ENCODE measurements at places on chromosomes 11 and 22.

GRCh38 chr22:39806109-39806508 is 87.5 kb downstream of the ENTHD1 start:
- no peak for DNase-seq

DNA sequence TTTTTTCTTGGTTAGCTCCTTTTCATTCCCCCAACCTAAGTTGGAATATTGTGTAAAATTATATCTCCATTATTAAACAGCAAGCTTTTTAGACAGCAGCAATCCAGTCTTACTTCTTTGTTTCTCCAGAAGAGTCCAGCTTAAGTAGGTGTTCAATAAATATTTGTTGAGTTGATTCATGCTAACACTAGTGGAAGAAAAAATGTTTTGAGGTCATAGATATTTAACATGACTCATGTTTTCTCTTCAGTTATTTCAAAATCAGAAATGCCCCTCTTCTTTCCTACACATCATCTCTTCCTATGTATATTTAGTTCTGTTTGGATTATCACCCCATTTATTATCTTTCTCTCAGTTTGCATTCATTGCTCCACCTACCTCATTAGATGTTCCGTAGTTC is 20.3 kb downstream of the CCDC83 start:
- DNase-seq = no peak

- no peak for DNase-seq
Measured at GRCh38 chr11:120613264-120614226, 102.0 kb downstream of the GRIK4 start.

DNA sequence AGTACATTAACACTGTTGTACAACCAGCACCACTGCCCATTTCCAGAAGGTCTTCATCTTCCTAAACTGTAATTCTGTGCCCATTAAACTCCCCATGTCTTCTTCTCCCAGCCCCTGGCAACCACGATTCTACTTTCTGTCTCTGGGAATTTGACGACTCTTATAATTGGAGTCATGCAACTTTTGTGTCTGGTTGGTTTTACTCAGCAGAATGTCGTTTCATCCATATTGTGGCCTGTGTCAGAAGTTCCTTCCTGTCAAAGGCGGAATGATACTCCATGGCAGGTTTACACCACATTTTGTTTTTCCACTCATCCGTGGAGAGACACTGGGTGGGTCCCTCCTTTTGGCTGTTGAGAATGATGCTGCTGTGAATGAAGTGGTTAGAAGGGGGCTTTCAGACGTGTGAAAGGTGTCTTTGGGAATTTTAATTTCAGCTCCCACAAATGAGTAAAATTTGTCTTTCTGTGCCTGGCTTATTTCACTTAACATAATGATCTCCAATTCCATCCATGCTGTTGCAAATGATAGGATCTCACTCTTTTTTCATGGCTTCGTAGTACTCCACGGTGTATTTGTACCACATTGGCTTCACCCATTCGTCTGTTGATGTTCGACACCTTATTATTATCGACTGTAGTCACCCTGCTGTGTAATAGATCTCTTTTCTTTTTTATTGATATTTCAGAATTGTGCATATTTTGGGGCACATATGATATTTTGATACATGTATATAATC is 86.1 kb upstream of the SEPTIN5 start:
- DNase-seq = no peak

GRCh38 chr11:44033411-44033850 is 14.3 kb upstream of the ACCSL start:
- no peak for DNase-seq

- no peak for DNase-seq
Measured at GRCh38 chr11:68978931-68979594, 1.7 kb downstream of the MRGPRD start.

DNA sequence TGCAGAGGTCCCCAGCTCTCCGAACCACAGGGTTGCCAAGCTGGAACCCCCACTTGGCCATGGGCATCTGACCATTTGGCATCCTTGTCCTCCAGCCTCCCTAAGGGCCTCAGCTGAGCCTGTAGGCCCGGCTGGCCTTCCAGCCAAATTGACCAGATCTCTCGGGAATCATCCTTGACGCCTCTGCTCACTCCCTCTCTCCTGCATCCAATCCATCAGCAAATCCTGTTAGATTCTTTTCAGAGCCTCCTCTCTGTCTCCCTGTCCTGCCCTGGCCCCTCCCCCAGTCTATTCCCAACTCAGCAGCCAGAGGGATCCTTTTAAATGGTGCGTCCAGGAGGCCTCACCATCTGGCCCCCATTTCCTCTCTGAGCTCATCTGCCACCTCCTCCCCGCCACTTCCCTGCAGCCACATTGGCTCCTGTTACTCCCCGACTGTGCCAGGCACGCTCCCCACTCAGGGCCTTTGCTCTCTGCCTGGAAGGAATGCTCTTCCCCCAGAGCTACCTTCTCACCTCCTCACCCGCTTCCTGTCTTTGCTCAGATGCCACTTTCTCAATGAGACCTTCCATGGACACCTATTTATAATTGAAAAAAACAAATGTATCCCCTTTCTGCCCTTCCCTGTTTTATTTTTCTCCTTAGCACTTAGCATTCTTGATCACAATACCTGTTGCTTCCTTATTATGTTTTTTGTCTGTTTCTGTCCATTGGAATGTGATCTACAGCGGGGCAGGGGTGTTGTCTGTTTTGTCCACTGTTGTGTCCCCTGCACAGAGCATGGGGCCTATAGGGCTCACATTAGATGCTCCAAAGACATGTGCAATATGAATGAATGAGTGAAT is 78.1 kb downstream of the NFAM1 start:
- DNase-seq = no peak

DNA sequence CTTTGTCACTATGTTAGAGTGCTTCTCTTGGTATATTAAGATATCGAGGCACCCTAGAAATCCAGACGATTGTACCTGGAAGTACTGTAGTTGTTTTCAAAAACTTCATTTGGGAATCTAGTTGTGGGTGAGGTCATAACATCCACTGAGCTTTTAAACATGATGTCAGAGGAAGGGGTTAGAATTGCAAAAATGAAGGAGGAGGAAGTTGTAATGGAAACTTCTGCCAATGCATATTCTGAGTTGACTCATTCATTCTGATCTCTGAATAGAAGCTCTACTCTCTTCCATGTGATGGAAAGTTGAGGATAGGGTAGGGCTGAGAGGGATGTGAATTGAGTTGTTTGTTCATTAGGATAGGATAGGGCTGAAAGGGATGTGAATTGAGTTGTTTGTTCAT is 7.7 kb downstream of the CD44 start:
- no peak for DNase-seq

DNA sequence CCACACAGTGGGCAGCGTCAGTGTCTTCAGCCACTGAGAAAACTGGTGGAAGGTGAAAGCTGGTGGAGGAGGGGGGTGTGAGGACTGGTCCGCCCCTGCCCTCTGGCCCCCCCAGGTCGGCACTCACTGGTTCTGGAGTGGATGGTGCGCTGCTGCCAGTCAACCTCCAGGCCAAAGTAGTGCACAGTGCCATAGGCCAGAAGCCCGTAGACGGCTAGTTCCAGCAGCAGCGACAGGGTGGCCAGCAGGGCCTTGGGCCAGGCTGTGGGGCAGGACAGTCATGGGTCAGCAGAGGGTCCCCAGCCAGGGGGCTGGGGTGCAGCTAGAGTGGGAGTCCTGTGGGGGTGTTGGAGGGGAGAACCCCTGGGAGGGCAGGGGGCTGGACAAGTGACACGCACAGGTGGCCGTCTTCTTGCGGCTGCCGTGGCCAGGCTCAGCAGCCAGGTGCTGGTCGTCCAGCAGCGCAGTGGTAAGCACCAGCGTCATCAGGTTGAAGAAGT is 2.2 kb downstream of the LMF2 start:
- no peak for DNase-seq

GRCh38 chr22:50176850-50177536 is 6.5 kb downstream of the PANX2 start:
- no peak for DNase-seq

- no peak for DNase-seq
Measured at GRCh38 chr11:48074425-48075181, 94.2 kb downstream of the PTPRJ start.

DNA sequence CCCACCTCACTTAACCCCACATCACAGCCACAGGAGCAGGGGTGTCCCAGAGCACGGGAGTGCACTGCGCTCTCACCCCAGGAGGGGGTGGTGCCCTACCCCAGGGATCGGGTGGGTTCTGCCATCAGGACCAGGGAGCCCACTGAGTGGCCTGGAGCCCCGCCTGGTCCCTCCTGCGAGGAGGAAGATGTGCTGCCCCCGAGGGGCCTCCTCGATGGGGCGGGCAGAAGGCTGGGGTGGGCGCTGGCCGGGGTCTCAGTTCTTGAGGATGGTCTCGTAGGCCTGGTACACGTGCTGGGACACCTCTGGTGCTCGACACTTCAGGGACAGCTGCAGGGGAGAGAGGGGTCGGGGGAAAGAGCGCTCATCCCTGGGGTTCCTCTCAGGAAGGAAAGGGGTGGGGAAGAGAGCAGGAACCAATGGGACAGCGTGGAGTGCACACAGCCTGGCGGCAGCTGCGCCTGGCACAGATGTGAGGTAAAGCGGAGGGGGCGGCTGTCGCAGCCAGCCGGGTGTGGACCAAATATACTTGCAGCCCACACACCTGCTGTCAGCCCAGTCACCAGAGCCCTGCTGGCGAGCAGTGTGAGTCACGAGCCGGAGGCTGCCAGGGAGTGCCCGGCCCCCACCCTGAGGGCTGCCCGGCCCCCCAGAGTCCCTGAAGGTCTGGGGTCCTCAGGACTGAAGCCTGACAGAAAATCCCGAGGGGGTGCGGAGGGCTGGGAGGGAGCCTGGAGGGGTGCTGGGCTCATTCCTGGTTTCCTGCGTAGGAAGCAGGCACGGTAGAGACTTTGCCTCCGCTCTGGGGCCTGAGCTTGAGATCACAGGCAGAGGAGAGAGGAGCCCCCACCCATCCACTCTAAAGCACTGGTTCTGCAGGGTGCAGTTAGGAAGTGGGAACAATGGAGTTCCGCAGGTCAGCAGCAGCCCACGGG is 13.3 kb upstream of the RASL10A start:
- no peak for DNase-seq

- DNase-seq = no peak
Measured at GRCh38 chr11:133497477-133498140, 34.7 kb downstream of the OPCML start.

- DNase-seq = no peak
Measured at GRCh38 chr11:28274216-28274615, 166.0 kb downstream of the METTL15 start.

- no peak for DNase-seq
Measured at GRCh38 chr22:47623763-47624148, 861.3 kb downstream of the TBC1D22A start.

GRCh38 chr11:26974069-26974783 is 19.7 kb upstream of the FIBIN start:
- DNase-seq = no peak

DNA sequence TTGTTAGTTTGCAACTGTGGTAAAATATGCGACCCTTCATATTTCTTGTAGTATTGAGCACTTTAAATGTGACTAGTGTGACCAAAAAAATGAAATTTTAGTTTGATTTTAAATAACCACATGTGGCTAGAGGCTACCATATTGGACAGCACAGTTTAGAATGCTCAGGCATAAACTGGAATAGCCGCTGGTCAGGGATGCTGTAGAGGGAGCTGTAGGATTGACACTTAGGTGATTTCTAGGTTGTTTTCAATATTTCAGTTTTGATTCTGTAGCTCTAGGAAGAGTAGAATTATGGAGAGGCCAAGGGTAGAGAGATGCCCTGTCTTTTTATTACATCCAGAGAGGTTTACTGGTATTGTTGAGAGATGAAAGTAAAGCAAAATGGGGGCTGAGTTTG is 10.8 kb upstream of the VSIG10L2 start:
- DNase-seq = no peak

DNA sequence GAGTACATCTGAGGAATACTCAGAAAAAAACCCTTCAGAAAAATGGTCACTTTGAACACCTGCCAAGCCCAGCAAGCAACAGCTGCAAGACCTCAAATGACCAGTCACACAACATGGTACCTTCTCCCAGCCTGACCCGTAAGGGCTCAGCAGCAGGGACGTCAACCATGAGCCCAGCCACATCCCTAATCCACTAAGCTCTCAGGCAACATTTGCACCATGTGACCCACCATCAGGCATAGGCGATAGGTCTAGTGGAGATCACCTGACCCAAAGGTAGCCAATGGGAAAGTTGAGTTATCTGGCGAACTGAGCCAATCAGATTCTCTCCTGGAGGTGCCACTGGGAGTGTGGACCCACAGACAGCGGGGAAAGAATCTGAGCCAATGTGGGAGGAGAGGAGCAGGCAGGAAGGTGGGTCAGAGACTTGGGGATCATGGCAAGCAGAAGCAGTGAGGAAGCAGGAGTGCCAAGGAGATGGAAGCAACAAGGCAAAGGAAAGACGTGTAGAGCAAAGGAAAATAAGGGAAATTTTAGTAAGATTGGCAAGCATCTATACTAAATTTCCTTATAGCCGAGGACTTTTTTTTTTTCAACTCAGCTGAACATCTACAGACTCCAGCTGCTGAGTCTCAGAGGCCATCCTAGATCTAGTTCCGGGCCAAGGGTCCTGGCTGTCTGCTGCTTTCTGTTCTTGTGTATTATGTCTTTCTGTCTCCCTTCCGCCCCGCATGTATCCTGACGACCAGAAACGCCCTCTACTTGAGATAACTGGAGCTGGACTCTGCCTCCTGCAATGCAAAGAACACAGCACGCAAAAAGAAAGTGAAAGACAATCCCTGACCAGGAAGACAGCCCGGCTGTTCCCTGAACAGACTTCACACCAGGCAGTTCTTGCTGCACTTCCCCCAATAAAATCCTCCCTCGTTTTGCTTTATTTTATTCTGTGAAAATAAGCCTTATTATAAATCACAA is 11.0 kb upstream of the PLAAT2 start:
- peak; percentile 84 for DNase-seq

DNA sequence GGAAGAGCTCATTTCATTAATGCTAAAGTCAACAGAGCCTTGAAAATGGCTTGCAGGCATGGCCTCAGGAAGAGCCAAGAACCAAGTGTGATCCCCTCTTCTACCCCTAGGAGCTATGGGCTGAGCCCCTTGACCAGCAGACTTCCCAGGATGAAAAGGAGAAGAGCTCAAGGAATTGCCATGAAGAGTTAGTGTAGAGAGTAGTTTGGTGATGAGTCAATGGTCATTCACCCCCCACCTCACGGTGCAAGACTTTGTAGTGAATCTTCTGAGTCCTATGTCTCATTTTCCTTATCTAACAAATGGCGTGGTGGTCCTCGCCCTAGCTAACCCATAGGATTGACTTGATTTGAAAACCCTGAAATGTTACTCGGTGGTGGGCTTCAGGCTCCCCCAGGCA is 422.4 kb upstream of the CADM1 start:
- no peak for DNase-seq

DNA sequence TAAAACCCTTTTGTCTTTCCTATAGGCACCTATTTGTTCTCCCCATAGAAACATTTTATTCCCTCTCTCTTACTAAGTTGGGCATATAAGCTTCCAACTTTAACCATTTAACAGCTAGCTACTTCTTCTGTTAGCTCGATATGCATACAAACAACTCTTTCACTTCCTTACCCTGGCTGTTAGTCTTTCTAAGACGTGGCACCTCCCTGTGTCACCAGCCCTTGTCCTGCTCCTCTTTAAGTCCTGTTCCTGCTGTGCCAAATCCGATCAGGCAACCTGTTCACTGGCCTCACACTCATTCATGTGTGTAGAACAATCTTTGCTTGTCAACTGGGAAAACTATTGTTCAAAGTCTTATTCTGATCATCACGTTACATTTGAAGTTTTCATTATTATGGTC is 1376.1 kb upstream of the TENM4 start:
- DNase-seq = no peak

GRCh38 chr11:105923252-105923651 is 98.8 kb downstream of the MSANTD4 start:
- DNase-seq = no peak

Measured in smooth muscle cell of the brain vasculature (primary cell).